ENCODE measurements at places on chromosomes 2 and 18. TPM values are rescaled to one million over a fixed set of nuclear protein-coding genes. Genes with fewer than 3 reads are reported as not detected.

NEURL3 gene
- total RNA-seq = 3.3 TPM

UGT1A9 gene
- total RNA-seq = 4.1 TPM

IL1R2 gene
- total RNA-seq = 81.1 TPM

TUBB8B gene
- not detected for total RNA-seq

CHRND gene
- total RNA-seq = not detected

DUSP19 gene
- 1.0 TPM for total RNA-seq

PLB1 gene
- 4.2 TPM for total RNA-seq

LDAH gene
- total RNA-seq = 21.5 TPM

IL36B gene
- not detected for total RNA-seq

RUFY4 gene
- total RNA-seq = 0.28 TPM

CFC1 gene
- 0.73 TPM for total RNA-seq

All from left colon (tissue), 2 donors.